ENCODE measurements at places on chromosomes 4 and X.
A peak's percentile ranks its signal among the peaks of the same experiment; 100 is the strongest.

DNA sequence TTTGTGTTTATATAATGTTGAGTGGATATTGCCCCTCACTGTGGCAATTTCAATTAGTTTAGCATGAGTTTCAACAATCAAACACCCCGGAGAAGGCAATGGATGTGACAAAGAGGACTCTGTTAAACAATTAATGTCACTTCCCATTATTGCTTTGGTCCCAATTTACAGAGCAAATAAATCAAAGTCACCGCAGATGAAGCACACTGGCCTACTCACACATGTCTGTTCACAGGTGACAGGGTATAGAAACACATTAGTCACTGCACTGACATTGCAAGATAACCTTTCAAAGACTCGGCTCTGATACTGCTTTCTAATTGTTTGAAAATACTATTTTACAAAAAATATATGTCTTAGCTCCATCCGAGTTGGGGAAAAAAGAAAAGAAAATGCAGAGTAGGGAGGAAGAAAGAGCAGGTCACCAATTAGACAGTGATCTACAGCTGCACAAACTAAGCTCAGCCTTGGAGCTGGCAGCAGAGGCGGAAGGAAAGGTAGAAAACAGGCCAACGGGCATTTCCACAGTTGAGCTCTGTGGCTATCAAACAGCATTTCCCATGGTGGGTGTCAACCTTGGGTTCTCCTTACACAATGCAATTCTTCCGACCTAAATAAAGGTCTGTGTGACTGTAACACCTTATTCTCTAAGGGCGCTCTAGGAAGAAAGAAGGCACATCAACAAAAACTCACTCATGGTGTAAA, 53.9 kb downstream of the PPARGC1A start:
- DNase-seq = no peak

- no peak for DNase-seq
Measured at GRCh38 chr4:82680834-82681233, 117.8 kb downstream of the SCD5 start.

- DNase-seq = no peak
Measured at GRCh38 chrX:115588179-115588578, 27.2 kb downstream of the PLS3 start.

- peak; percentile 55 for DNase-seq
Measured at GRCh38 chr4:173367946-173368345, 2.8 kb upstream of the SAP30 start.

- no peak for DNase-seq
Measured at GRCh38 chrX:133579631-133580030, 164.3 kb upstream of the GPC4 start.

- peak; percentile 23 for DNase-seq
Measured at GRCh38 chr4:76923619-76924357, 25.8 kb upstream of the SEPTIN11 start.

- no peak for DNase-seq
Measured at GRCh38 chr4:187965726-187966125, 29.8 kb upstream of the ZFP42 start.

DNA sequence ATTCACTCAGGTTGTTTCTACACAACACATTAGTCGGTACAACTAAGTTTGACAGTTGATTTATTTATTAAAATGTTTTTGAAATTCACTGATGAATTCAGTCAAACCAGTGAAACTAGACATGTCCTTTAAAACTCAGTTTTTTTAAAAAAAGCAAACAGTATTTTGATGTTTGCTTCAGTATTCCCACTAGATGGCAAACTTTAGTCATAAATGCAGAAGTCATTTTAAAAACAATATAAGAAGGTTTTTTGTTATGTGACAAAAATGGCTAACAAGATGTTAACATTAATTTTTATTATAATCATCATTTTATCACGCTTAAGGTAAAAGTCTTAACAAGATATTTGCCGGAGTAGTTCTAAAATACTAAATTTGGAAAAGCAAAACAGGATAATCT, 1337.8 kb upstream of the DIAPH2 start:
- DNase-seq = peak; percentile 5

GRCh38 chr4:74258963-74259362, 49.3 kb upstream of the EPGN start:
- no peak for DNase-seq

- DNase-seq = no peak
Measured at GRCh38 chrX:17635231-17635630, 102.1 kb upstream of the SCML1 start.

GRCh38 chr4:98565681-98566301, 92.6 kb downstream of the TSPAN5 start:
- no peak for DNase-seq

DNA sequence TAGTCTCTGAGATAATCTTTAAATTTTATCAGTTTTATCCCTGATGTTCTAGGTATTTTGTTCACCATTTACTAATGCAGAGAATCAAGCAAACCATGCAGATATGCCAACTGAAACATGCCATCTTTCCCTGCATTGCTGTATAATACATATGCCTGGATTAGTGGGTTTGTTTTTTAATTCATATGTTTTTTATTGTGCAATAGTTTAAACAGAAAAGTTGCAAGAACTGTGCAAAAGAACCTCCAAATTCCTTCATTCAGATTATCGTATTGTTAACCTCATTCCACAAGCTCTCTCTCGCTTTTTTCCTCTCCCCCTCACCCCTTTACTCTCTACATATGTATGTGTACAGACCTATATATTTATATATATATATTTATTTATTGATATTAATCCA, 244.6 kb downstream of the NKX6-1 start:
- DNase-seq = no peak

- DNase-seq = peak; percentile 72
Measured at GRCh38 chrX:25144043-25144940, 128.5 kb upstream of the ARX start.

GRCh38 chr4:7716010-7716721, 223.5 kb downstream of the AFAP1 start:
- DNase-seq = no peak

GRCh38 chrX:68743754-68744153, 85.1 kb upstream of the EFNB1 start:
- no peak for DNase-seq

- no peak for DNase-seq
Measured at GRCh38 chr4:25449688-25450087, 72.6 kb downstream of the ANAPC4 start.

Data from GM23248 (cell line).